ENCODE measurements at places on chromosomes 11 and 22.

- DNase-seq: no peak
These were observed 7.2 kb downstream of the BPIFC start for GRCh38 chr22:32457031-32457430.

DNA sequence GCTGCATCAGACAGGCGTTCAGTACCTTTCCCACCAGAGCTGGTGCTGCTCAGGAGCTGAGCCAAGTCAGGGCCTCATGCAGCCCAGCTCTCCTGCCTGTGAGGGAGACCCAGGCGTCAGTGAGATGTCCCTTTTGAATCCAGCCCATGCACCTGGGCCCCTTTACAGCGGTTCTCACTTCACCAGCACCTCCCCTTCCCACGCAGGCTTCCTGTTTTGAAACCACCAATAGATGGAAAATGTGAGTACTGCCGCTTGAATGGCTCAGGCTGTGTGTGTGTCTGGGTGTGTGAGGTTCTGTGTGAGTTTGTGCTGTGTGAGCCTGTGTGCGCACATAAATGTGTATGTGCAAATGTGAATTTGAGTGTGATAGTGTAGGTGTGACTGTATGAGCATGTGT lies 88.4 kb downstream of the UBASH3B start:
- DNase-seq: no peak

DNA sequence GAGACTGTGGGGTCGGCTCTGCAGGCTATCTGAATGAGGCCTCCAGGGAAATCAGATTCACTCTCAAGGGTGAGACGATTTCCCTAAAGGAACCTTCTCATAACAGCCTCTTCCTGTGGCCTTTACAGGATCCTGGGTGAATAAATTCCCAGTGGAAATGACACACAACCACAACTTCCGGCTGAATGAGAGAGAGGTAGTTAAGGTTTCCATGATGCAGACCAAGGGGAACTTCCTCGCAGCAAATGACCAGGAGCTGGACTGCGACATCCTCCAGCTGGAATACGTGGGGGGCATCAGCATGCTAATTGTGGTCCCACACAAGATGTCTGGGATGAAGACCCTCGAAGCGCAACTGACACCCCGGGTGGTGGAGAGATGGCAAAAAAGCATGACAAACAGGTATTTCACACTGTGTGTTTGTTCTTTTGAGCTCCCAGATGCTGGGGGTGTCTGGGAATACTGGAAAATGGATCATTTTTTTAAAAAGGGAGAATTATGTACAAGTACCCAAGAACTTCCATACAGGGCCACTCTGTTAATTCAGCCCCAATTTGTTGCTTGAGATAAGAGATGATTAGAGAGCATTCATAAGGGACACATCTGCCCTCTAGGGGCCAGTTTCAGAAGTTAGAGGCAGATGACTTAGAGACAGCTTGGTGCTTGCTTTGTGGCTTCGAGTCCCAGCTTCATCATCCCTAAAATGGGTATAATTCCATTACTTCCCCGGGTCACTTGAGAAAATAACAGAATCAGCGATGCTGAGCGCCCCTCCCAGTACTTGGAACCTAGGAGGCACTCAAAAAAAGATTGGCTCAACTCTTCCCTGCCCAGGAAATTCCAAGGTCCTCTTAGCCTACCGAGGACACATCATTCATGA lies 10.2 kb downstream of the SERPIND1 start:
- DNase-seq: peak; percentile 30

GRCh38 chr11:9095421-9095820 lies 4.0 kb upstream of the SCUBE2 start:
- no peak for DNase-seq

- no peak for DNase-seq
These were observed 22.9 kb upstream of the FGF3 start for GRCh38 chr11:69841859-69842698.

DNA sequence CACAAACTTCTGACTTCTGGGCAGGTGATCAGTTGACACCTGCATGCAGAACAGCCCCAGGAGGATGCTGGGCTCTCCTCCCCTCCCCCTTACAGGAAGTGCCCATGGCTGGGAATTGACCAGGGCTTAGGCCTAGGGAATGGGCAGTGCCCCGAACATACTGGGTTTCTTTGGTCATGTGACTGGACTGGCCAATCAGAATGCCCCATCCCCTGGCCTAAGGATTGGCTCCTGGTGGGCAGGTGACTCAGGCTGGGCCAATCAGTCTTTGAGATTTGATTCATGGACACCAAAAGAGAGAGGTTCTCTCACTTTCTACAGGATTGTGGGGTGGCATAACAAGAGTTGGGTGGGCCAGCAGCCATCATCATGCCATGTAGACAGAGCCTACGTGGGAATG lies 37.1 kb downstream of the MCM5 start:
- DNase-seq: no peak

DNA sequence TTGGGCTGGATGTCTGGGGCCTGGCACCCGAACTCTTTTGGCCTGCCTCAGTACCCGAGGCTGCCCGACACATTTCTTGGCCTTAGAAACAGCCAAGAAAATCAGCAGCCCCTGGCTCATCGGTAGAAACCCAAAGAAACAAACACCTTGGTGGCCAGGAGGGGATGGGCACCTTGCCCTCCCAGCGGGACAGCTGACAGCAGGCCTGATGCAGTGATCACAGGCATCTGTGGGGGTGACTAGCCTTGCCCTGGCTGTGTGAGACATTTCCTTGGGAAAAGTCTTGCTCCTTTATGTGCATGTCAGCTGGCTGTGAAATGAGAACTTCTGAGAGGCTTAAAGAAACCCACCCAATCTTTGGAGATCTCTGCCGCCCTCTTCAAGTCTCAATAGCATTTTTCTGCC lies 60.9 kb downstream of the SMIM38 start:
- DNase-seq: no peak

DNA sequence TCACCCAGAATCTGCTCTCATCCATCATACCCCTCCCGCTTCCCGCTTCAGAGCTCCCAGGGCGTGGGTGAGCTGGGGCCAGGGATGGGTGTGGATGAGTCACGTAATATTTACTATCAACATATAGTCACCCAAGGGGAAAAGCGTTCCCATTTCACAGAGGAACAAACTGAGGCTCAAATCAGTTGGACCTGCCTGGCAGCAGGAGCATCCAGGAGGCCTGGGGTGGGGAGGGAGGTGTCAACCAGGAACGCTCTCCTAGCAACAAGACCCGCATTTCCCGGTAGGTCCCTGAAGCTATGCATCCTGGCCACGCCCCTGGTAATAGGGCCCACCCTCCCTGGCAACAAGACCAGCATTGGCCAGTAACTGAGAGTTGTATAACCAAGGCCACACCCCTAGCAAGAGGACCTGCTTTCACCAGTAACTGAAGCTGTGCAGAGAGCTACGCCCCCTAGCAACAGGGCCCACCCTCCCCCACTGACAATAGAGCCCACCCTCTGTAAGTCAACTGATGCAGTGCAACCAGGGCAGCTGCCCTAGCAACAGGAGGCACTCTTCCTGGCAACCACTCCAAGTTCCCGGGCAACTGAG lies 32.7 kb upstream of the TXNRD2 start:
- no peak for DNase-seq

DNA sequence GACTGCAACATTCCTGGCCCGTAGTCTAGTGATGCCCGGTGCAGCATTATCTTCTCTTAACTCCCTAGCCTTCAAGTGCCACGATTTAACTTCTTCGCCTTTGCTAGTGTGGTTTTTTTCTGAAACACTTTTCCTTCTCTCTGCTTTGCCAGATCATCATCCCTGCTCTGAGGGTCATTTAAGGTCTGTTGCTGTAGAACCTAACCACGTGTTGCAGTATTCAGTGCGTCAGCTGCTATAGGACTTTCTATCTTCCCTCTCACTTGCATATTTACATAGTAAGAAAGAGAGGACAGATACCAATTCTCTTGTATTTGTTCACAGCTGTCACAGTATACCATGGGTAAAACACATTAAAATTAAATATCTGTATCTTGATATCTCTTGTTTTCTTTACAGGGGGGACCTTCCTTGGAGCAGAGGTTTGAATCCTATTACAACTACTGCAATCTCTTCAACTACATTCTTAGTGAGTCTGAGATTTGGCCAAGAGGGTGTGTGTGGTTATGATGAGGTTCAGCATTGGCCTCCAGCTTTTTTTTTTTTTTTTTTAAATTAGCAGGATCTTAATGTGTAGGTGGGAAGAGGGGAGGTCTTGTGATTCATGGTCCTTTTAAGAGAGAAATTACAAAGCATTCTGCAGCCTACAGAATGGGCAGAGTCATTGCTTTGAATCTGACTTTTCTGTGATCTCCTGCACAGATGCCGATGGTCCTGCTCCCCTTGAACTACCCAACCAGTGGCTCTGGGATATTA lies 13.5 kb downstream of the EIF3L start:
- DNase-seq: no peak

DNA sequence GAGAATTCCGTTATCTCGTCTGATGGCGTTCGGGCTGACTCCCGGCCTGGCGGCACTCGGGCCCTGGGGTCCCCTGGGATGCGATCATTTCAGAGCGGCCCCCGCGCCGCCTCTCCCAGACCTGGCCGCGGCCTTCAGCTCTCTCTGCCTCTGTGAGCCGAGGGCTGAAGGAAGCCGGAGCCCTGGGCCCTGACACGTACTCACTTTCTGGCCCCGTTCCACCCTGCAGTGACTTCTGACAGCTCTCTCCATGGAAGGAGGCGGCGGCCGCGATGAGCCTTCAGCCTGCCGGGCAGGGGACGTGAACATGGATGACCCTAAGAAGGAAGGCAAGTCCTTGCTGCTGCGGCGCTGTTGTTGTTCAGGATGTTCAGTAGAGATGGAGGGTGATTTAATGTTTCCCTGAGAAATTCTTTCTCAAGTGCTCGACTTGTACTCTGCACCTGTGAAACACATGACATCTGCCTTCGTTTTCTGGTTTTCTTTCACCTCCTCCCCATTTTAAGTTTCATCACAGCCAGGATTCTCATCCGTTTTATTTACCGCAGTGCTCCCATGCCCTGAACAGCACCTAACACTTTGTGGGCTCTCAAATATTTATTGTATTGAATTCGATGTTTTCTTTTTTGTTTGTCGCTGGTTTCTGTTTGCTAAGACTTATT lies 612 bp downstream of the GTSE1 start:
- no peak for DNase-seq

DNA sequence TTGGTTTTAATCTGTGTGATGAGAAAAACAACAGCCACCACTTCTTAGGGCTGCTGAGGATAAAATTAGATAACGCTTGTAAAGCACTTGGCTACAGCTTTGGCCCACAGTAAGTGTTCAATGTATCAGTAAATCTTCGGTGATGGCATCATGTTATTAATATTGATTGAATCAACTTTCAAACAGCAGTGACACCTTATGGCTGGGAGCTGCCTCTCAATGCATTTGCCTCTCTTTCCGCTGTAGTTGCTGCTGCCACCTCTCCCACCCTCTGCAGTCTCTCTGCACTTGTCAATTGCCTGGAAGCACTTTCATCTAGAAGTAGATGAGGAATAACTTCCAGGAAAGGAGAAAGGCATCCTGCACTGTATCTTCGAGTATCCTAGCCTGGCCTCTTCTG lies 491.1 kb downstream of the OPCML start:
- no peak for DNase-seq

GRCh38 chr11:120431633-120432032 lies 79.9 kb upstream of the GRIK4 start:
- DNase-seq: peak; percentile 6

Measured in non-pigmented ciliary epithelial cell (primary cell).